ENCODE measurements at places on chromosomes 2 and 18. TPM values are rescaled to one million over a fixed set of nuclear protein-coding genes. Genes with fewer than 3 reads are reported as not detected.

The CSRNP3 gene
- 2.2 TPM for total RNA-seq

The MIB1 gene
- 12.9 TPM for total RNA-seq

The EPHA4 gene
- 33.5 TPM for total RNA-seq

The CYRIA gene
- total RNA-seq: 14.9 TPM

The VSNL1 gene
- 0.94 TPM for total RNA-seq

The SEH1L gene
- total RNA-seq: 49.7 TPM

The RAD51AP2 gene
- not detected for total RNA-seq

The SULT1C4 gene
- 15.4 TPM for total RNA-seq

The SFT2D3 gene
- total RNA-seq: 9.7 TPM

The TTC32 gene
- 8.5 TPM for total RNA-seq

The TOGARAM2 gene
- total RNA-seq: 11.6 TPM

The IL36A gene
- not detected for total RNA-seq

The TMEM214 gene
- total RNA-seq: 53.5 TPM

The TMEM87B gene
- total RNA-seq: 22.6 TPM

The SLC4A5 gene
- total RNA-seq: 47.1 TPM

The POLE4 gene
- total RNA-seq: 29.3 TPM

The SKA1 gene
- 0.46 TPM for total RNA-seq

The HOXD13 gene
- not detected for total RNA-seq

The DYSF gene
- total RNA-seq: 63.9 TPM

Measured in upper lobe of left lung (tissue), 6 donors.